Brain microvascular endothelial cell (primary cell): ENCODE measurements at places on chromosomes 12 and 14.

DNA sequence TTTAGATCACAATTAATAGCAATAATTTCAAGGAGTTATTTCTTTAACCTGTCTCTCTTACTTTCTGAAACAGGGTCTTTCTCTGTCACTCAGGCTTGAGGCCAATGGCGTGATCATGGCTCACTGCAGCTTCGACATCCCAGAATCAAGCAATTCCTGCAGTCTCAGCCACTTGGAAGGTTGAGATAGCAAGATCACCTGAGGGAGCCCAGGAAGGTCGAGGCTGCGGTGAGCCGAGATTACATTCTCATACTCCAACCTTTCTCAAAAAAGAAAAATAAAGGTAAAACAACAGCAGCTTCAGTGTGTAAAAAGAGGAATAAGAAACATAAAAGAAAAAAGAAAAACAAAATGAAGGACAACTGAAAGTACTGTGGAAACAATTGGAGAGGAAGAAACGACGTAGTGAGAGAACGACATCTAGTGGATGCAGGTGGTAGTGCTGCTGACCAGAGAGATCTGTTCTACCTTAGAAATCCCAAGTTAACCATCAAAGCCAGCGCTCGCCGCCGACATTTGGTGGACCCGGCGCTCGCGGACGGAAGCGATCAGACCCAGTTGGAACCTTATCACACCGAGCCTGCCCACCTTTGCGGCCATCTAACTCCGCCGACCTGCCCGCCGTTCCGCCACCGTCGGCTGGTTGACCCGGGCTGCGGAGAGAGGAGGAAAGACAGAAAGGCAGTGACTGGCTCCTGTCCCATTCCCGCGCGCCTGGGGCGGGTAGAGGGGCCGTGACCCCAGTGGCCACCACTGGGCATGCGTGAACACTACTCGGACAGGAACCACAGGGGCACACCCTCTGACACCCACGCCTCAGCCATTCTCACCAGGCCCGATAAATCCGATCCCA lies 196.1 kb downstream of the ALG10 start:
- peak; percentile 48 for DNase-seq

DNA sequence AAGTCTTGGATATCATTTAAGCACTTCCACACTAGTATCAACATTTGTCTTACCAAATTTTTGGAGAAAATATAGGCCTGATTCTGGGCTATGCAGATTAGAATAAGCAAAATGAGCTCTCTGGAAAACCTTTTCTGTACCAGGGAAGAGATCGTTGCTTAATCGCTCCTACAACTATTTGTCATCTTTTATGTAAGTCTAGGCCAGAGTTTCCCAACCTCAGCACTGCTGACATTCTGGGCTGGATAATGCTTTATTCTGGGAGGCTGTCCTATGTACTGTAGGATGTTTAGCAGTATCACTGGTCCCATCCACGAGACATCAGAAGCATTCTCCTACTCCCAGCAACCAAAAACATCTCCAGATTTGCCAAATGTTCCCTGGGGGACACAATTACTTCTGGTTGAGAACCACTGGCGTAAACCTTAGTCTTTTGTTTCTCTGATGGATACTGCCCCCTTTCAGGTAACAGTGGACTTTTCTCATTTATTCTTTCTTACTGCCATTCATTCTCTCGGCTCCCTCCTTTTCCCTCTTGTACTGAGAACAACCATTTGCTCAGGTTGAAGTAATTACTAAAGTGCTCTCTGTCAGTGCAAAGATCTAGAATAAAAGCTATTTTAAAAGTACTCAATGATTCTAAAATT lies 316.9 kb upstream of the E2F7 start:
- no peak for DNase-seq

GRCh38 chr12:24025153-24025798 lies 75.8 kb upstream of the SOX5 start:
- DNase-seq: no peak

DNA sequence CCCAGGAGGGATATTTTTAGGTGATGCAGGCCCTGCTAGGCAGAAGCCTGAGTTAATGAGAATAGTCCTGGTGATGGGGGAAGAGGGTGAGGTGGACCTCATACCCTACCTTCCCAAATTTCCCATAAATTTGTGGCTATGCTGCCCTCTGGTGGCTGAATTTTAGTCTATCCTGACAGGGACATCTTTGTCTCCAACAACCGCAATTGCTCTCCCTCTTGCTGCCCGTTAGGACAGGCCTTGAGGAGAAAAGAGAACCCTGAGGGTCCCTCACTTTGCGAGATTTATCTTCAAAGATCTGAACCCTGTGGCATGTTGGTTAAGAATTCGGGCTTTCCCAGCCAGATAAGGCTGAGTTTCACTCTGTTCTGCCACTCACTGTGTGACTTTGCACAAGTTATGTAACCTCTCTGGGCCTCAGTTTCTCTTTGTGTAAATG lies 9.8 kb upstream of the ZNF385A start:
- DNase-seq: peak; percentile 35

- DNase-seq: no peak
These were observed 113.6 kb downstream of the DAD1 start for GRCh38 chr14:22475381-22475780.

- DNase-seq: no peak
These were observed 43.7 kb downstream of the MARK3 start for GRCh38 chr14:103428723-103429556.

GRCh38 chr14:53714495-53715192 lies 242.0 kb downstream of the BMP4 start:
- no peak for DNase-seq

GRCh38 chr14:67240168-67240932 lies 885 bp upstream of the PALS1 start:
- peak; percentile 11 for DNase-seq

- no peak for DNase-seq
These were observed 67.6 kb upstream of the TTC7B start for GRCh38 chr14:90883782-90884181.

DNA sequence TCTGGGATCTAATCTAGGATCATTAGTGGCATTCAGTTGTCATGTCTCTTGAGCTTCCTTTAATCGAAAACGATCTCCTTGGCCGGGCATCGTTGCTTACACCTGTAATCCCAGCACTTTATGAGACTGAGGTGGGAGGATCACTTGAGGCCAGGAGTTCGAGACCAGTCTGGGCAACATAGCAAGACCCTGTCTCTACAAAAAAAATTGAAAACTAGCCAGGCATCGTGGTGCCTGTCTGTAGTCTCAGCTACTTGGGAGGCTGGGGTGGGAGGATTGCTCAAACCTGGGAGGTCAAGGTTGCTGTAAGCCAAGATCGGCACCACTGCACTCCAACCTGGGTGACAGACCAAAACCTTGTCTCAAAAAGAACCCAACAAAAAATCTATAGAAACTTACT lies 9.0 kb downstream of the PUS1 start:
- no peak for DNase-seq
